ENCODE measurements at places on chromosomes 1 and 21.

- DNase-seq, result no peak
Measured at GRCh38 chr1:165452336-165453130, 7.6 kb upstream of the RXRG start.

DNA sequence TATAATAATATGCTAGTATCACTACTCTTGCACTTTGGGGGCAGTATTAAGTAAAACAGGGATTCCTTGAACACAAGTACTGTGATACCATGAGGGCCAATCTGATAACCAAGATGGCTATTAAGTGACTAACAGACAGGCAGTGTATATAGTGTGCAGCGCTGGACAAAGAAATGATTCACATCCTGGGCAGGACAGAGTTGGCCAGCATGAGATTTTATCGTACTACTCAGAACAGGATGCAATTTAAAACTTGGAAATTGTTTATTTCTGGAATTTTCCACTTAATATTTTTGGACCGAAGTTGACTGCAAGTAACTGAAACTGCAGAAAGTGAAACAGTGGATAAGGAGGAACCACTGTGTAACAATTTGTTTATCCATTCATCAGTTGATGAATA is 74.6 kb downstream of the DNTTIP2 start:
- peak; percentile 89 for DNase-seq

GRCh38 chr1:196400478-196401451 is 207.5 kb downstream of the KCNT2 start:
- DNase-seq, result peak; percentile 90

GRCh38 chr1:200710166-200710565 is 28.5 kb upstream of the CAMSAP2 start:
- DNase-seq, result no peak

DNA sequence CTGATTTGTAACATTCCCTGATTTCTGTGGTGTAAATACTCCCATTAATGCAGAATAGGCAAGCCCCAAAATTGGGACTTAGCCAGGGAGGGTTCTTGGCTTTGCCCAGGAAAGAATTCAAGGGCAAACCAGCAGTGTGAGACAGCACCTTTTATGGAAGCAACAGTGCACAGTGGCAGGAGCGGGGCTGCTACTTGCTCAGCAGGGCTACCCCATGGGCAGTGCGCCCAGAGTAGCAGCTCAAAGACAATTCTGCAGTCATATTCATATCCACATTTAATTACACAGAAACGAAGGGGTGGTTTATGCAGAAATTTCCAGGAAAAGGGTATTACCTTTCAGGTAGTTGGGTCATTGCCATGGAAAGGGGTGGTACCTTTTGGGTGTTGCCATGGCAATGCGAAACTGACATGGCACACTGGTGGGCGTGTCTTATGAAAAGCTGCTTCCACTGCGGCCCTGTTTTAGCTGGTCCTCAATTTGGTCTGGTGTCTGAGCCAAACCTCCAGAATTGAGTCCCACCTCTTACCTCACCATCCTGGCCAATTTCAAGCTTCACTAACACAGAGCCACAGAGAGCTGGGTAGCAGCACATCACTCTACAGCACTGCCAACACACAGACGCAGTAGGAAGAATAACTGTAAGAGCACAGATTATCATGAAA is 35.9 kb downstream of the FHAD1 start:
- no peak for DNase-seq

- DNase-seq, result no peak
Measured at GRCh38 chr1:26036756-26037281, 9.1 kb downstream of the SLC30A2 start.

GRCh38 chr1:205350691-205351141 is 6.0 kb downstream of the KLHDC8A start:
- DNase-seq, result no peak

DNA sequence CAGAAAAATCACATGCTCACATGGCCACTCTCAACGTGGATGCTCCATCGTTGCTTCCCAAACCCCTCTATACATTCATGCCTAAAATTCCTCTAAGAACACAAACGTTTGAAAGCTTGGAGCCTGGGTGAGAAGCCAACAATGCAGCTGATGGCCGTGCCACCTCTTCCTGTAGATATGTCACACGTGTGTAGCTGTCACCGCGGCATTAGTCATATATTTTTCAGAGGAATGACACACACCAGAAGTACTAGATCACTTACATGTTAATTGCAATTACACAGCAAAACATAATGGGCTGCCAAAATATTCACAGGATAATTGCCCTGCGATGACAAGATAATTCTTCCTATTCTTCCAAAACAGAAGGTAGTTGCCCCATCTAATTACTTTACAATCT is 112.7 kb upstream of the BACE2 start:
- DNase-seq, result no peak

- no peak for DNase-seq
Measured at GRCh38 chr1:173506437-173506836, 29.3 kb downstream of the PRDX6 start.

GRCh38 chr1:50265790-50266314 is 157.1 kb downstream of the ELAVL4 start:
- DNase-seq, result no peak

- DNase-seq, result peak; percentile 60
Measured at GRCh38 chr1:203152158-203153034, 23.2 kb downstream of the MYBPH start.

- DNase-seq, result peak; percentile 51
Measured at GRCh38 chr1:17831597-17831996, 76.5 kb downstream of the ACTL8 start.
